ENCODE measurements at places on chromosomes 6 and 20.

- no peak for DNase-seq
Observed at GRCh38 chr20:9075264-9076095, 6.6 kb downstream of the PLCB4 start.

GRCh38 chr6:16741112-16742016 is 19.9 kb downstream of the ATXN1 start:
- no peak for DNase-seq

DNA sequence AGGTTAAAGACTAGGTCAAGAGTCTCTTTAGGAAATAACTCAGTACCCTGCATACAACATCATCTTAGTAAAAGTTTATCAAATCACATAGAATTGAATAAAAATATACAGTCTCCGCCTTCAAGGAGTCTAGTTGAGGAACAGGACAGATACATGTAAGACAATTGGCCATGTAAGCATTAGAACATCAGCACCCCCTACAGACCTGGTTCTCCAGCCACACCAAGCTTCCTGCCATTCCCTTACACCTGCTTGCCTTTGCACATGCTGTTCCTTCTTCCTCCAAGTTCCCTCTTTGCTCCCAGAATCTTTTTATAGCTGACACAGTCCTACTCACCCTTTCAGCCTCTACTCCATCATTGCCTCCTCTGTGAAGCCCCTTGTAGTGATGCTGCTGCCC is 187.8 kb upstream of the LRFN2 start:
- DNase-seq, result no peak

GRCh38 chr6:42294759-42295158 is 77.1 kb upstream of the MRPS10 start:
- DNase-seq, result no peak

DNA sequence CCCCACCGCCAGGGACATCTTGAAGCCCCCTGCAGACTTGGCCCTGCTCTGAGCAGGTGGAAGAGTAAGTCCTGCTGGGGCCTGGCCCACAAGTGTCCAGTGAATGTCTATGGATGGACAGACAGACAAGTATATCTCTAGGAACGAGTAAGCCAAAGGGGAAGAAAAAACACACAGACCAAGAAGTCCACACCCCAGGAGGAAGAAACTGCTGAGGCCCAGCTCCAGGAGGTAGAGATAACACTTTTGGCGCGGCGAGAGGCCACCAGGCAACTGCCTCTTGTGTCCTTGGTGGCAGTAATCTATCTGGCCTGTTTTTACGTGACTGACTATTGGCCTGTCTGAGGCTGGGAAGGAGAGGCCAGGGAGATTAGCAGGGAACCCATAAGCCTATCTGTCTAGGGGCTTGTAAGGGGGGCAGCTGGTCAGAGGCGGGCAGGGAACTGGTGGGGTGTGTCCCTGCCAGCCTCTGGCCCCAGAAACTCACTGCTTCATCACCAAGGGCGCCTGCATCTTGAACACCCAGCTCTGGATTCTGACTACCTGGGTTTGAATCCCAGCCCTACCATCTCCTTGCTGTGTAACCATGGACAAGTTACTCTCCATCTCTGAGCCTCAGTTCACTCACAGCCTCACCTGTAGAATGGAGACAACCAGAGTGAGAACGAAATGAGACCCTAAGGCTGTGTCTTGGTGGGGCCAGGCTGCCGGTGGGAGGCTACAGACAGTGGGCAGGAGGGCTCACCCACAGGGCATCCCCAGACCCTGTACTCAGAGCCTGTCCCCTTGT is 31.3 kb downstream of the C20orf203 start:
- no peak for DNase-seq

GRCh38 chr20:3560578-3560977 is 89.8 kb downstream of the ATRN start:
- no peak for DNase-seq

DNA sequence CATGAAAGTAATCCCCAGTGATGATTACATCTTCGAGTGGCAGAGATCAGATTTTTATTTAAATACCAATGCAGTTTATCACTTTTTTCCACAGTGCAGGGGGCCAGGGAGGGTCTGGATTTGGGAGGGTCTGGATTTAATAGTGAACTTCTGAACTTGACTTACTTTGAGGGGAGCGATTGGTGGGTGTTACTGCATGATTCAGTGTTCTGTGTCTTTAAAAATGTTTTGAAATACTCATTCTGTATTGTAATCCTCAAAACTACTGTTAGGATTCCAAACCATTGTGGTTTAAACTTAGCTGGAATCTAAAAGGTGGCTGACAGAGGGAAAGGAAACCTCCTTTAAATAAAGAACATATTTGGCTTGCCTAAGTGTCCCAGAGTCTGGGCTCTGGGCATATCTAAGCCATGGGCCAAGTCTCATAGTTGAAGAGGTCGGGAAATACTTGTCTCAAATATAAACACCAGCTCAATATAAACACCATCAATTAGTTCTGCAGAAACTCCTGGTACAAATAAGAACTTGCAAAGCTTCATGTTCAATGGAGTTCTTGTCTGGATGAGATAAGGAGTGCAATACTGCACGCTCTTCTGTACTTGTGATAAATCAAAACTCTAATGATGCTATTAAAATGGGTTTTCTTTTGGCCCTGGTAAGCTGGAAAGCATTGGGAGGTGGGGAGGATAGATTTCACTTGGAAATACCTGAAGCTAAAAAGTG is 14.4 kb downstream of the JARID2 start:
- DNase-seq, result no peak

DNA sequence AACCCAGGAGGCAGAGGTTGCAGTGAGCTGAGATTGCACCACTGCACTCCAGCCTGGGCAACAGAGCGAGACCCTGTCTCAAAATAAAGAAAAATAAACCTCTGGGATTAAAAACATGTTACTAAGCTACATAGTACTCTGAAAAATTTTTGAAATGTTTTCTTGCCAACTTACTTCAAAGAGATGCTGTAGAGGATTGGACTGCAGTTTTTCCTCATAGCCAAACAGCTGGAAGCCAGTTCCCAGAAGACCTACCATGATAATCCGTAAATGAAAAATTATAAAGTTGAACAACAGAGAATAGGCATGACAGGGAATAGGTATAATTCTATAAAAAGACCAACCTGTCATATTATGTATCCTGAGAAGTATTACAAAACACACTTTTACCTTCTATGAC is 48.0 kb downstream of the RARS2 start:
- DNase-seq, result no peak

GRCh38 chr6:111238464-111239119 is 151.3 kb downstream of the SLC16A10 start:
- no peak for DNase-seq

- no peak for DNase-seq
Observed at GRCh38 chr6:7268816-7269555, 44.0 kb downstream of the SSR1 start.
